Activated B cell treated with CpG ODN at 0.5 μM for 24 hours (primary cell): ENCODE measurements at places on chromosomes 3 and 15. TPM values are rescaled to one million over a fixed set of nuclear protein-coding genes. Genes with fewer than 3 reads are reported as not detected.

The SKIL gene
- 112 and 123 TPM in 2 replicates for total RNA-seq

The PLSCR2 gene
- not detected in 2 replicates for total RNA-seq

The STAB1 gene
- 0.64 and 0.71 TPM in 2 replicates for total RNA-seq

The SLMAP gene
- total RNA-seq, result 45.4 and 57.1 TPM in 2 replicates

- H3K4me3 ChIP-seq, result no peak overlapping the region
- peak overlapping the region; percentile 80 for H3K27ac ChIP-seq
- no peak for DNase-seq
- H3K36me3 ChIP-seq, result peaks cover 3% of the 10 kb centered on the region
Measured at GRCh38 chr3:42063888-42064287, 27.3 kb upstream of the TRAK1 start.

DNA sequence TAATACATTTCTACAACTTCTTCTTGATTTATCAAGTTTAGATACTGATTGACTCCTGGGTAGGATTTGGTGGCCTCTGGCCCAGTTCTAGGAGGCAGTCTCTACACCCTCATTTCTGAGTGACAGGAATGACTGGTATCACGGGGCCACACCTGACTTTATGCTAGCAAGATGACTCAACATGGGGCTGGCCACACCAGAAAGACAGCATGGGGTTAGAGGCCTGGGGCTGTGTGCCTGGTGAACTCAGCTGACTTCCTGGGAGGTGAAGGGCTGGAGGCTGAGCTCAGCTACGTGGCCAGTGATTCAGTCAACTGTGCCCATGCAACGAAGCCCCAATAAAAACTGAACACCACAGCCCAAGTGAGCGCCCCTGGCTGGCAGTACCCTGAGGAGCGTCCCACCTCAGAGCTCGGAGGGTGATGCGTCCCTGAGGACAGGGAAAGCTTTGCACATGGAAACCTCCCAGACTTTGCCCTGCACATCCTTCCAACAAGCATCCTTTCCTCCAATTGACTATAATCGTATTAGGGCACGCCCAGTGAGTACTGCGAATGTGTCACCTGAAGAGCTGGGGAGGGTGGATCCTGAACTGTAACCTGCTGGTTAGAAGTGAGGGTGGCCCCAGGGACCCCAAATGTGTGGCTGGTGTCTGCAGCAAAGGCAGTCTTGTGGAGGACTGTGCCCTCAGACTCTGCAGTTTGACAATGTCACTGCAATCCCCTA is 57.2 kb downstream of the NIPA2 start:
- H3K4me3 ChIP-seq, result no peak overlapping the region
- no peak overlapping the region for H3K27ac ChIP-seq
- H3K36me3 ChIP-seq, result no peaks in the 10 kb centered on the region
- no peak for DNase-seq

DNA sequence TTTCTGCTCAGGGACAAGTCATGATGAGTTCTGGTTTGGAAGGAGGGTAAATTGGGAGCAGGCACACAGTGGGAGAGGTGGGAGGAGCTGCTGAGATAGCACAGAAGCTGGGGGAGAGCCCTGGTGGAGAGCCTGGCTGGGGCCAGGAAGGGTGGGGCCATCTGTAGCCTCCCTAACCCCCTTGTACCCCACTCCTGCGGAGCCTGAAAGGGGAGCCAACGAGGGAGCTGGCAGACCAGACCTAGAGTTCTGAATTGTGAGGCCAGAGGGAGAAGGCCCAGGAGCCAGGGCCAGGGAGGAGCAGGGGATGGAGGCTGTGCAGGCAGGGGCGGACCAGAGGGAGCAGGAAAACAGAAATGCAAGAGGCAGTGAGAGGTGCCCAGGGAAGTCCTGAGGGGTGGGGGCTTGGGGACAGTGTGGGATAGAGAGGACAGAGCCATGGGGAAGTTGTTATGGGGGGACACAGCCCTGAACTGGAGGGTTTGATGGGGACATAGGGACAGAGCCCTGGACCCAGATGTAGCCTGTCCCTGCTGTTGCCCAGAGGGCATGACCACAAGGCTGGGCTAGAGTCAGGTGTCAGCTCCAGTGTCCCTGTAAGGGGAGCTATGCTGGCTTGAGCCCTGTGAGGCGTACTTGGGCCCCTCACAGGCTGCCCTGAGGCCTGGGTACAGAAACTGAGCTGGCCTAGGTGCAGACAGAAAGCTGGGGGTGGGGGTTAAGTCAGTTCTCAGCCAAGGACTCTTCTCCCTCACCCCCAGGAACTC is 1.2 kb downstream of the TMIE start:
- no peaks in the 10 kb centered on the region for H3K4me1 ChIP-seq
- no peak overlapping the region for H3K27ac ChIP-seq

DNA sequence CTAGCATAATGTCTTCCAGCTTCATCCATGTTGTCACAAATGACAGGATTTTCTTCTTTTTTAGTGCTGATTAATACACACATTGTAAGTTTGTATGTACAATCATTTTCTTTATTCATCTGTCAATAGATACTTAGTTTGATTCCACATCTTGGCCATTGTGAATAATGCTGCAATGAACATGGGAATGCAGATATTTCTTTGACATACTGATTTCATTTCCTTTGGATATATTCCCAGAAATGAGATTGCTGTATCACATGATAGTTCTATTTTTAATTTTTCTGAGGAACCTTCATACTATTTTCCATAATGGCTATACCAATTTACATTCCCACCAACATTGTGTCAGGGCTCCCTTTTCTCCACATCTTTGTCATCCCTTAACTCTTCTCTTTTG is 117.9 kb downstream of the MEIS2 start:
- H3K27me3 ChIP-seq, result peaks cover 3% of the 10 kb centered on the region
- no peaks in the 10 kb centered on the region for H3K4me1 ChIP-seq
- no peak for DNase-seq
- H3K27ac ChIP-seq, result no peak overlapping the region

GRCh38 chr3:113283306-113283705 is 71.9 kb downstream of the BOC start:
- H3K27me3 ChIP-seq, result no peaks in the 10 kb centered on the region
- no peak for DNase-seq
- H3K36me3 ChIP-seq, result no peaks in the 10 kb centered on the region
- no peak overlapping the region for H3K4me3 ChIP-seq
- no peak overlapping the region for H3K27ac ChIP-seq
